ENCODE measurements at places on chromosomes 6 and 20.

- DNase-seq = no peak
These were observed 12.0 kb downstream of the CD83 start for GRCh38 chr6:14129575-14129974.

- DNase-seq = peak; percentile 67
These were observed 19.7 kb downstream of the SLC17A9 start for GRCh38 chr20:62971950-62972844.

GRCh38 chr20:2312876-2313275 is 17.1 kb downstream of the TGM3 start:
- no peak for DNase-seq

DNA sequence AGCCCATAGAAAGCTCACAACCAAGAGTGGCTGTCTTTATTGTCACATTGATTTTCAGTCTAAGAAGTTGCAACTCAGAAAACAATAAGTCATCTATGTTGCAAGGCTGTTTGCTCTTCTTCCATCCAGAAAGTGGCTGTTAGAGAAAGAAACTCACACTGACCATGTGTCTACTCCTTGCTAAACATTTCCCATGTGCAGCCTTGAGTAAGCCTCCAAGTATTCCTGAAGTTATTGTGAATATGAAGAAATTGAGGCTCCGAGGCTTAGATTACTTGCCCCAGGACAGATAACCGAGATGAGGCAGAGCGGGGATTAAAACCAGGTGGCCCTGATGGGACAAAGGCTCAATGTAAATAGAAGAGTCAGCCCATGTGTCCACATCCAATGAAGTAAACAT is 105.0 kb downstream of the SPTLC3 start:
- DNase-seq = no peak

DNA sequence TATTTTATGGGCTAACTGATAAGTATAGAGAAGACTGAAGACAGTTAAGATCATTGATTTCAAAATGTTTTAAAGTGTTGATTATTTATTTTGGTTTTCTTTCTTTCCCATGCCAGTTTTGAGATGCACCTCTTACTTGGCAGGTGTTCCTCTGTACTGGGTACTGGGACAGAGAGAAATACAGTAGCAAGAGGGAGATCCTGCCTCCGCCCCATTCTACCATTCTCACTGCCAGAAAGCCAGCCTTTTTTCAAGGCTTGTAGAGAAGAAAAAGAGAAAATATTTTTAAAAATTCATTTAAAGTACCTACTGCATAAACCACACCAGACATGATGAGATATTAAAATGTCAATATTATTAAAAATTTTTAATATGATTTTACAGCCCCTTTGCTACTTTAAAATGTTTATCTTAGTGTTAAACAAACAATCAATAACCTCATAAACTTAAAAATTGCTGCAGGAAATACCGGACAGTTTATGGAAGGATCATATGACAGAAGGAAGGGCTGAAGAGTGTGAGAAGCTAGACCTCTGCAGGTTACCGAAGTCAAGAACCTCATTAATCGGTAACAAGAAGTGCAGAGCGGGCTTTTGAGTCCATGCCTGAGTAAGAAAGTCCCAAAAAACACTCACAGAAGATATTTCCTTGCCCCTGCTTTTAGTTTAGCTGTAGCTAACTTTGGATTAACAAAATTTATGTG is 117.8 kb upstream of the ESR1 start:
- no peak for DNase-seq

GRCh38 chr6:164331026-164331425 is 916.5 kb downstream of the QKI start:
- no peak for DNase-seq

- no peak for DNase-seq
These were observed at the start of gene TSHZ2 for GRCh38 chr20:52972190-52972937. Gene TSHZ2, plus strand, starts transcription at chr20:52972358. Its CDS starts 936 bp downstream, at chr20:52973294.

DNA sequence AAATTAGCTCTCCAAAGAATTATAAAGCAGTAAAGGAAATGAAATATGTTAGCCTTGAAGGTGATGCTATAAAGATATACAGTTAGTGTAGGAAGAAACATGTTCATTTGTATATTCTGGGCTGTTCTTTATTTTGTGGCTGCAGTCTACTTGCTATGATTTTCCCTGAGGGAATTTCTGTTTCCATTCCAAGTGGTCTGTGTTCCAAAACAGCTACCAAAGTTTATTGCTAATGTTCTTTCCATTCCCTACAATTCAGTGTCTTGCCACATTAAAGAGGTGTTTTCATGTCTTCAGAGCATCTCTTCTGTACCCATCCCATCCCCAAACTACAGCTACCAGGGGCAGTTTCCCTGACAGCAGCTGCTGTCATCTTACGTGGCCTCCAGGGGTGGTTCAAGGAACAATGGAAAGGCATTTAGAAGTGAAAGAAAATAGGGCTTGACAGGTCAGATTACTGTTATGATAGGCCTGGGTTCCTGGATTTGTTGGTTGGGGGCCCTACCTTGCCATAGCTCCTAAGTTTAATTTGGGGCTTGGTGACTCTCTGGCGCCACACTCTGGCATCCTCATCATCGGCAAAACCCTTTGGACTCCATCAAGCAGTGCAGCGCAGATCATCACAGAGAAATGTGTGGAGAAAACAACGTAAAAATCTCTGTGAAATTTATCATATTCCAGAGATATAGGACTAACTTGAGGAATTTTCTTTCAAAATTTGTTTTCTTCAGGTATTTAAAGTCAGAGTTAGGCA is 33.8 kb upstream of the AIG1 start:
- DNase-seq = peak; percentile 11

DNA sequence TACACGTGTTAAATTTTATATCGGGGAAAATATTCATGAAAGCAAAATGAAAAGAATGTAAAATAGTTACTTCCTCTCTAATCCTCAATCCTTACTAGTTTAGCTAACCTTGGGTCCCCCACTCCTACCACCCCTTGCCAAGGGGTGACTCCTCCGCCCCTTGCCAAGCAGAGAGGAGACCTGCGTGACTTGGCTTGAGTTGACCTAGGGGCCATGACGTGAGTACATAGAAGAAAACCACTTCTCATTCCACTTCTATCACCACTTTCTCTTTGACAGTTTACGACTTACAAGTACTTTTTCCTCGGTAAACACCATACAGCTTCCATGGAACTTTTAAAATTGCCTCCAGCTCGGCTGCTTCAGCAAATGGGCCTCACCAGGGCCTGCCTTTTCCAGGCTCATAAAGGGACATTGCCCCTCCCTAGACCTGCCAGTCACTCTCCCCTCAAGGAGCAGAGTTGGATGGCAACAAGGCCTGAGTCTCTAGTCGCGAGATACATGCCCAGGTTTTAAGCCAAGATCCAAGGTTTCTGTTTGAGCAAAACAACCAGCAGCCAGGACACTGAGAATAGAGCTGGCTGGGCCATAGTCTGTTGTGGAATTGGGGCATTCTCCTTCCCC is 29.9 kb downstream of the SDCBP2 start:
- no peak for DNase-seq

- DNase-seq = no peak
These were observed 43.8 kb upstream of the XRN2 start for GRCh38 chr20:21259346-21259745.

- no peak for DNase-seq
These were observed 77.1 kb upstream of the MRPS10 start for GRCh38 chr6:42294759-42295158.

- DNase-seq = no peak
These were observed 155.6 kb upstream of the TBX18 start for GRCh38 chr6:84920021-84920420.

DNA sequence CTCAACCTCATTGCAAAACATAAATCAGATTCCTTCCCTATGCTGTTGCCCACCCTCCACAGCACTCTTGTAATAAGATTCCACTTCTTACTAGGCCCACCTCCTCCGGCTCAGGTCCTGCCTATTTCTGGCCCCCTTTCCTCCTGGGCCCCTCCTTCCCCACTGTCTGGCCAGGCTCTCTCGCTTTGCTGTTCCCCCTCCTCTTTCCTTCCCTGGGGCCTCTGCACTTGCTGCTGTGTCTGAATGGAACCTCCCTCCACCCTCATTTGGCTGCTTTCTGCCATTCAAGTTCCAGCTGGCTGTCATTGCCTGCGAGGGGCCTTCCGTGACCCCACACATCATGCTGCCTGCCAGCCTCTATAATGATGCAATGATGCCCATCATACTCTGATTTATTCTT is 38.9 kb downstream of the ARHGAP40 start:
- DNase-seq = no peak

DNA sequence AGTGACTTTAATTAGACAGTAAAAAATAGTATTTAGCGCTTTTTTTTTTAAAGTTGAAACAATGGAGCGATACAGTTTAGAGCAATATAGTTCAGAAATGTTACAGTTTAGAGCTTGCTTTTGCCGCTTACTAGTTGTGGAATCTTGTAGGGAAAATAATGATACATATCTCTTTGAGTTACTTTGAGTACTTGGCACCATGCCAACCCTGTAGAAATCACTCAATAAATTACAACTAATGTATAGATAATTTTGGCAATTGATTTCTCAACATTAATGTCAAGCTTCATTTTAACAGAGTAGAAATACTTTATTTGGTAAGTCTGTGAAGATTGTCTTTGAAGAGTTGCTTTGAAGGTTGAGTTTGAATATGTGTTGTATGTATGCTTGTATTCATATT is 27.4 kb downstream of the CDC40 start:
- no peak for DNase-seq

GRCh38 chr6:34949636-34950035 is 60.6 kb downstream of the ANKS1A start:
- DNase-seq = no peak

DNA sequence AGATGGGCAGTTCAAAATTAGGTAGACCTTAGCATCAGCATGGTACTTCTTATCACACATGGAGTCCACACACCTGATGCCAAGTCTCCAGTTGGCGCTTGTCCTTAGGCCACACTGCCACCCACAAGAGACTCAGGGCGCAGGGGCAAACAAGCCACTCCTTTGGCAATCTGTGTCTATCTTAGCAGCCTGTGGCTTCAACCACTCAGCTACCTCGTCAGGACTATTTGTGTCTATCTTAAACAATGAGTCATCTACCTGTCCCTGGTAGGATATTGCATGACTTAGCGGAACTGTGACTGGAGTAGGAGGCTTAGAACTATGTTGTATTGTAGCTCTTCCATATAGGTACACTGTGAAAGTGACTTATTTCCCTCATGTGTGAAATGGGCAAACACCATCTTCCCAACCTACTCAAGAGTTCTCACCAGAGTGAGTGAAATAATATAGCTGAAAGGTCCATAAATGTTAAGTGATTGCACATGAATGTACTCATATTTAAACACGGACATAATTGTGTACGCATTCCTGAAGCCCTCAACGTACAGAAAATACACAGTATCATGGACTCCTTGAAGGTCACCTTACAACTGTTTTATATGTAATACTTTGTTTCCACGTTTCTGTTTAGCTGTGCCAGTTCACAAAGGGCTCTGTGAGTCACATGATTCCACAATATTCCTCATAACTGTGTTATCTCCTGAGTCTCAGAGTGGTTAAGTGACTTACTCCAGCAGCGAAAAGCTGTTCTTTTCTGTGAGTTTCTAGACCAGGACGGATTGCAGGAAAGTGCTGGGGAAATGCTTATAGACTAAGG is 1.6 kb downstream of the TRIM27 start:
- DNase-seq = no peak

DNA sequence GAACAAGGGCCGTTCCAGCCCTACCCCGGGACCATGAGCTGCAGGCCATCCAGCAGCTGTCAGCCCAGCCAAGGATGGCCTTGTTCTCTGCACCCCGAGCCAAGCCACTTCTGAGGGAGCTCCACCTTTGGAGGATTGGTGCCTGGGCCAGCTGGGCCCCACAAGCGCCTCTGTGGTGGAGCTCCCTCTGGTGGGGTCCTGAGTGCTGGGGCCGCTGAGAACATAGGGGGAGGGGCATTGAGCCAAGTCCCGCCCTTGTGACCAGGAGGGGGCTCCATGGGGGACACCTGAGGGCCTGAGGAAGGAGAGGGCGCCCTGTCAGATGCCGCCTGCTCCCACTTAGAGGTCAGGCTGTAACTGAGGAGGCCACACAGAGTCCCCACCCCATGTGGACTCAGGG is 43.2 kb downstream of the YTHDF1 start:
- DNase-seq = no peak

DNA sequence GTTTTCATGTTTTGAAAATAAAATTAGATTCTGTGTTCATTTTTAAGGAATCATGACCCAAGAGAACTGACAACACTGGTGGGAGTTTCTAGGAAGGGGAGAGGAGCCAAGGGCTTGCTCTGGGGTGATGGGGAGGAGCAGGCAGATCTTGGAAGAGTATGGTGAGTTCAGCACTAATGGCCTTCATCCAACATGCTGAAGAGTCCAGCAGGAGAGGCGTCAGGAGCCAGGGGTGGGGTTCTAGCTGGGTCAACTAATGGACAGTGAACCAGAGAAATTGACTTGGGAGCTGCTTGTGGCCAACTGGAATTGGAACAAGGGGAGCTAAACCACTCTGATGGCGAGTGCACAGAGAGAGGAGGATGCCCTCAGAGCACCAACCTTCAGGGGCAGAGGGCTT is 107.1 kb downstream of the MRPL14 start:
- no peak for DNase-seq

DNA sequence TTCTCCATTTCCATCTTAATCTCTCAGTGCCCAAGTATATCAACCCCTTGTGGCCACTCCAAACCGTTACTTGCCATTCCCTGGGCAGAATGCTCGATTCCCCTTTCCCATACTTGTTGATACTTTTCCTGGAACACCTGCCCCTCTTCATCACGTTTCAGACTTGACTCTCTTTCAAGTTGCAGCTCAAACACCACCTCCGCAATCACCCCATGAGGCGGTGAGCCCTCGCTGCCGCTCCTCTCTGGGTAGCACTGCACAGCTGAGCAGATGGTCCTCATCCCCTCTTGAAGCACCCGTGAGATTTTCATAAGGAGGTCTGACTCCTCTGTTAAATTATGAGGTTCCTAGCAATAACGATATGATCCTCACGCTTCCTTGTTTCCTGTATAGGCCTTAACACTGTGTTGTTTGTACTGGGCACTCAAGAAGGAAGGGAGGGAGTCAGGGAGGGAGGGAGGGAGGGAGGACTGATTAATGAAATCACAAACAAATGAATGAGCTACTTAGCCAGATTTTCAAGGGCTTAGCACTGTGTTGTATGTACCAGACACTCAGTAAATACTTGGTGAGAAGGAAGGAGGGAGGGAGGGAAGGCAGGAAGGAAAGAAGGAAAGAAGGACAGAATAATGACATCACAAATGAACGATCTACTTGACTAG is 8.0 kb upstream of the UQCC2 start:
- no peak for DNase-seq

DNA sequence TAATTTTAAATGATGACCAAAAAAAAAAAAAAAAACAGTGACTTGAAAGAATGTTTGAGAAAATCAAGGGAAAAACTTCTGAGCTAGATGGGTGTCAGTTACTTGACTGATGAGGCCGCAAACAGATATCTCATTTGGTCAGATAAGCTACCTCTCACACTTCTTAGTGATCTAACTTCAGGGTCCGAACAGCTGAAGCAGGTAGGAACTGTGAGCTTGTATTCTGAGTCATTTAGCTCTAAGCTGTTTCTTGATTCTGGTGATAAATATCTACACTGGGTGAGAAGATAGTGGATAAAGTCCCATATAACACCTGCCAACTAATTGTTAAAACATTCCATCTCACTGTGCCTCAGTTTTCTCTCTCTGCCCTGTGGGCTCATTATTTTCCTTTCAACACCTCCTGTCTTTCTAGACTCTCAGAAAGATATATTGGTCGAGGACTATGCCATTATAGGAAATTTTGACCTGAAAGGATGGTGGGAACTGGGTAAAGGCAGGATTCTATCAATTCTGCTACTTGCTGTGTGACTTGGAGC is 7.7 kb downstream of the KIF3B start:
- DNase-seq = no peak

Data from activated naive CD8-positive, alpha-beta T cell treated with anti-CD3 and anti-CD28 coated beads, Interleukin-2, amount 50 U/mL, for 16 hours (primary cell).